ENCODE measurements at places on chromosomes 12 and 14.
A peak's percentile ranks its signal among the peaks of the same experiment; 100 is the strongest.

GRCh38 chr12:80937391-80938238, at the start of gene LIN7A:
Gene LIN7A, minus strand, starts transcription at chr12:80937934. Its CDS starts 212 bp downstream, at chr12:80937722.
- DNase-seq, result no peak

DNA sequence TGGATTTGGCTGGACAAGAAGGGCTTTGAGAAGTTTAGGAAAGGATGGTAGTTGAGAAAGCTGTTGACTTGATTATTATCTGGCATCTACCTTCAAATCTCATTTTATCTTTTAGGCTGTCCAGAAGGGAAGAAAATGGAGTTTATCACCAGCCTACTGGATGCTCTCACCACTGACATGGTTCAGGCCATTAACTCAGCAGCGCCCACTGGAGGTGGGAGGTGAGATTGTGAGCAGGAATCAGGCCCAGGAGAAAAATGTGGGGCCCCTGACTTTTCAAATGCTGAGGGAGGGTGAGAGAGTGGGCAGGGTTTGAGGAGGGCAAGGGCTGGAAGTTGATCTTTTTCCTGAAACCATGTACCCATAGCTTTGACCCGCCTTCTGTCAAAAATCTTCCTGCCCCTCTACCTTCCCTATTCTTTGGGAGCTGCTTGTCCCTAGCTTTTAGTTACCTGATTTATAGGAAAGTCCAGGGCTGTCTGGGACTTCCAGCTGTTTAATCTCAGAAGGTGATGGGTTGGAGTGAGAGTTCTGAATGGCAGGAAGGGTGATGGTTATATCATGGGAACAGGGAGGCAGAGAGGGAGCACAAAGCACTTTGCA, 134.2 kb downstream of the SMOC1 start:
- DNase-seq, result peak; percentile 35

- DNase-seq, result no peak
Observed at GRCh38 chr12:110316861-110317260, 35.8 kb downstream of the ATP2A2 start.

GRCh38 chr14:102530828-102531478, 21.4 kb upstream of the ANKRD9 start:
- DNase-seq, result no peak

GRCh38 chr12:103139876-103140275, 182.4 kb downstream of the ASCL1 start:
- no peak for DNase-seq

DNA sequence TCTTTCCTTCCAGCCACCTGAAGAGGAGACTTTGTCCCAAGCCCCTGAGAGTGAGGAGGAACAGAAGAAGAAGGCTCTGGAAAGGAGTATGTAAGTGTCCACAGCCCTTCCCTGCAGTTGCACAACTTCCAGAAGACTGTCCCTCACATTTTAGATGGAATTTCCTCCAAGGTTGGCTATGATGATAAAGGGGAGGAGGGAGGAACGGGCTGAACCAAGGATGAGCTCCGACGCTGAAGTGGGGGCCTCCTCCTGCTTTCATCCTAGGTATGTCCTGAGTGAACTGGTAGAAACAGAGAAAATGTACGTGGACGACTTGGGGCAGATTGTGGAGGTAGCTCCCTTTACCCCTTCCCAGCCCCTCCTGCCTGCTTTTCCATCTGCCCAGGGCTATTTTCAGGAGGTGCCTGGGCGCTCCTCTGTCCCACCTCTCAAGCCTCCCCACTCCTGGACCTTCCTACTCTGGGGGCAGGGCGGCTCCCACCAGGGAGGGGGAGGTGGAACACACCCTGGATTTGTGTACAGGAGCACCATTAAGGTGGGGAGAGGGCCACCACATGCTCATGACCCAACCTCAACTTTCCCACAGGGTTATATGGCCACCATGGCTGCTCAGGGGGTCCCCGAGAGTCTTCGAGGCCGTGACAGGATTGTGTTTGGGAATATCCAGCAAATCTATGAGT, 2.3 kb downstream of the ARHGEF25 start:
- no peak for DNase-seq

DNA sequence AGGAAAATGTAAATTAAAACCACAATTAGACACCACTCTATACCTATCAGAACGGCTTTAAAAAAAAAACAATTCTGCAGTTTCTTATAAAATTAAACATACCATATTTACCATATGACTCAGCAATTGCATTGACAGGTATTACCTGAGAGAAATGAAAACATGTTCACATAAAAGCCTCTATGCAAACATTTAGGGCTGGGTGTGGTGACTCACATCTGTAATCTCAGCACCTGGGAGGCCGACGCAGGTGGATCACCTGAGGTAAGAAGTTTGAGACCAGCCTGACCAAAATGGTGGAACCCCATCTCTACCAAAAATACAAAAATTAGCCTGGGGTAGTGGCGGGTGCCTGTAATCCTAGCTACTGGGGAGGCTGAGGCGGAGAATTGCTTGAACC, 41.1 kb downstream of the SPTB start:
- DNase-seq, result no peak

DNA sequence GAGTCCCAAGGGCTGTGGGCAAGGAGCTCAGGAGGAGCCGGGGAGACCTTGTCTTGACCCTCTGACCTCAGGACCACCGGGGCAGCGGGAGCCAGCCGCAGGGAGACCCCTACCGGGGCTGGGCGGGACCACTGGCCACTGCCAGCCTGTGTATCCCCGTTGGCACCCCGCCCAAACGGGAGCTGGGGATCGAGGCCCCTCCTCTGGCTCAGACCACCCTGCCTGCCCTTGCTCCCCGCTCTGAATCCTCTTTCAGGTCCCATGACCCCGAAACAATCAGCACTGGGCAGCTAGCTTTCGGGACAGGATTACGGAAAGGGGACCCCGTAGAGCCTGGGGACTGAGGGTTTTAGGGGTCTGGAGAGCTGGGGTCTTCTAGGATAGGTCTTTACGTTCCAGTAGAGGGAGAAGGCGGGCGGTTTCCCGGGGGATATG, 1.3 kb downstream of the GLI1 start:
- no peak for DNase-seq

DNA sequence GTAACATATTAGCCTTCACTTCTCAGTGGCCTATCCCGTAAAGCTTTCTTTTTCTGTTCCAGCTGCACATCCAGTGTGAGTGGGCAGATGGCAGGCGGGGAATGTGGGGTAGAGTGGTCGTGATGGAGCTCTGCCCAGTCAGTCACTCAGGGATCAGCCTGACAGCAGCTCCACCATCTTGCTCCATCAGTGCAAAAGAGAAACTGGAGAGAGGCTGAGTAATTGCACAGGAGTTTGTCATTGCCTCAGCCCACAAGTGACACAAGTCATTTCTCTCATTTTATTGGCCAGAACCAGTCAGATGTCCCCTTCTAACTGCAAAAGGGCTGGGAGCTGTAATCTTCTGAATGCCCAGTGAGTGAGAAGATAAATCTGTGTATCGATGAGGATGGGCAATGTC, 66.5 kb downstream of the ATP23 start:
- no peak for DNase-seq

DNA sequence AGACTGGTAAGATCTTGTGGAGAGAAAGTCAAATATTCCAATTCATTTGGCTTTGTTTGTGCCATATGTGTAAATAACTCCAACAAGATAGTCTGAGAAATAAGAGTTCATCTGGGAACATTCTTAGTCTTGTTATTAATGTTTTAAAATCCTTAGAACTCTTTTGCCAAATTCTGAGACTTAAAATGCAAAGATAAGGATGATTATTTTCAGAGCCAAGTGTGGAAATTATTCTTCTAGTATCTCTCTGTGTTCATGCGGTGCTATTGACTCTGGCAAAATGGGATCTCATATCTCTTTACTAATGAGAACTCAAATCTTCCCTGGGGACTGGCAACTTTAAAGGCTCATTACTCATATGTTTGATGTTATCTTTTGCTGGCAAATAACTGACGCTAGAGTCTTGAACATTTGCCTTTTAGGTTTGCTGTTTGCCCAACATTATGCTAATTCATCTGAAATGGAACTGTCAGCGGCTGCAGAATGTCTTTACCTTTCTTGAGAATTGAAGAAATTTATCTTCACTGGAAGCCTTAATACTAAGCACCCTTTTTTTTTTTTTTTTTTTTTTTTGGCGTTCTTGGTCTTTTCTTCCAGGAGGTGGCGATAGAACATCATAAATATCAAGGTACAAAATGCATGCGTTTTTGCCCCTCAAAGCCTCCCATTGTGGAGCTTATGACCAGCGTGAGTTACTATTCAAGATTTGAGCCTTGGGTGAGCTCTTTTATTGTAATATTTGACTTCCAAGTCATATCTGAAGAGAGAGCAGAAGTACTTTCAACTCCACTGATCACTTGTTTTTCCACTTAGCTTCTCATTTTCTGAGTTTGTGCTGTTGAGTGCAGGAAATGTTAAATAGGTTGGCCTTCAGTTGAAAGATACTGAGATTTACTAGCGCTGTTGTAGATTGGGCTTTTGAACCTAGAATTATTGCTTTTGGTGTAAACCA, 86.5 kb downstream of the CAND1 start:
- DNase-seq, result no peak

DNA sequence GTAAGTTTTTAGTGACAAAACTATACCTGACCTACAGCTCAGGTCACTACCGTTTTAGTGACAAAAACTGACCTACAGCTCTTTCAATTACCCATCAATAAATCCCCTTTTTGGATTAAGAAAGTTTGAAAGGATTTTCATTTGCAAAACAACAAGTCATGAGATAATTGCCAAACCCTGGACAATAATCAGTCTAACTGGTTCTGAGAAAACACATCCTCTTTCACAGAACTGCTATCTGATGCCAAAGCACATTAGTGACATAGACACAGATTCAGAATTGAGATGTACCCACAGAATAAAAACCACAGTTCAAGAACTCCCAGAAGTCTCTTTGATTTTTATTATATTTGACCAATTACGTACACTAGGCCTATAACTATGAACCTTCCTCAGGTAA, 126.0 kb upstream of the COCH start:
- DNase-seq, result no peak

DNA sequence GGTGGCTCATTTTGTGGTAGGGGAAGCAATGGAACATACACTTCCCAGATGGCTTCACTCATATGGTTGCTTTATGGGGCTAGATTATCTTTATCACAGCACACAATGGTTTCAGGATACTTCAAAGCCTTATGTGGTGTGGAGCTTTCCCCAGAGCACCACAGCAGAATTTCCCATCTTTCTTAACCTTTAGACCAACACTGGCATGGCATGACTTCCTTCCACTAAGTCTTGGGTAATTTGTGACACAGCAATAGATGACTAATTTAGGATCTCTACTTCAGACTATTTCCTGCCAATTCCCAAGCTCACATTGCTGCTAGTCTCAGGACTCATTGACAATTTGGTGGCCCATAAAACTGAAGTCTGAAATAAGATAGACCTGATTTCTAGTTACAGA, 36.9 kb upstream of the DCN start:
- DNase-seq, result no peak

GRCh38 chr14:23163830-23164229, 19.6 kb downstream of the SLC7A8 start:
- no peak for DNase-seq

GRCh38 chr14:36662543-36663403, 1.1 kb downstream of the PAX9 start:
- no peak for DNase-seq

DNA sequence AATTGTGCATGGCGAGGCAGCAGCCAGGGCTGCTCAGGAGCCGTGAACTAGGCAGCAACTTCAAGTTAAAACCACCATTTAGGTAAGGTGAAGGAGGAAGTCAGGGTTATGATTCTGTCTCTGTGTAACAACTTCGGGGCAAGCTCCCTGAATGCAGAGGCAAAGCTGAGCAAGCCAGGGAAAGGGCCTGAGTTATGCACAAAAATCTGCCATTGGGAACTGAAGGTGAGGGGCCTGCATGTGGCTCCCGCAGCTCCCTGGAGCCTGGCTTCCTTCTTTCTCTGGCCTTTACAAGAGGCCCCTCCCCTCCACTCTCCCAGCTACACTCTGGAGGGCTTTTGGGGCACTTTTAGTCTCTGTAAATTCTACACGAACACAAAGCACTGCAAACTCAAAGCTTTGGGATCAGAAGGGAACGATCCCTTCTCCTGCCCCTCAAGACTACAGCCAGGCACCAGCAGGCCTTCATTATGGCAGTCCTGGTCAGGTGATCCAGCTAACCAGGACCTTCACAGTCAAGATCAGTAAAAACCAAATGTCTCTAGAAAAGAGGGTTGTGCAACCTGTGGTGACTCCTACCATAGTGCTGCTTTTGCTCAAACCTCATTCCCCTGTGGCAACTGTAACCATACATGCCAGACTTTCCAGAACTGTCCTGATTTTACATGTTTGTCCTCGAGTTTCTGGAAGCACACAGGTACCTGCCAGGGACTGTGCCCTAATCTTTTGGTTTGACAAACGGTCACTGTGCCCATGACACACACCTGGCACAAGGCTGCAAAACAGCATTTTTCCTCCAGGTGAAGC, 67.2 kb upstream of the PTGR2 start:
- no peak for DNase-seq

DNA sequence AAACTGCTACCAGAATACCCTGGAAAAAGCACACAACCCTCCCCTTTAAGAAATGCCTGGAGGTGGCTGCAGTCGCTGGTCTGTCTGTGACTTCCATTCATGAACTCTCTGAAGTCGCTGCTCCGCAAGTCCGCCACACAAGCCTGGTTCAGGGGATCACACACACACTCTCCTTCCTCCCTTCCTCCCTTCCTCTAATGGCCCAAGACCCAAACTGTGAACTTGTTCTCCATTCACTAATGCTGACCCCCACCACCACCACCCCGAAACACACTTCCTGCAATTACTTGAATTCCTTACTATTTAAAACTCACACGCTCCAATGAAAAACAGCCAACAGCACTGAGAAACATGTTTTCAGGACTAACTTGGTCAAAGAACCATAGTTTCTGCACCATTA, 1.0 kb upstream of the LMO3 start:
- DNase-seq, result no peak

GRCh38 chr14:98965076-98965475, 306.9 kb downstream of the BCL11B start:
- no peak for DNase-seq

DNA sequence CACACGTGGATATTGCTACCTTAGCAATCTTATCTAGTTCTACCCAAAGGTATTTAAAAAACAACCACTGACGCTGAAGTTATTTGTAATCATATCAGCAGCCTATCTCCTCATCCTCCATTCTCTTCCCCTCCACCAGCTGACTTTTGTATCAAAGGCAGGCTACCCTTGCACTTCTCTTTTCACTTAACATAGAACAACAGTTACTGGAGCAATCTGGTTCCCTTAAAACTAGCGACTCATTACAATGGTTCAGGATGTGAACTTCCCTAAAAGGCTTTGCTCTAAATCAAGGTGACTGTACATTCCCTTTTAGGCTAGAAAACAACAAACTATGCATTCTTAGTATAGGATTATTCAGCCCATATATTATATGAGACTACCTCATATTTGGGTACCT, 404.7 kb downstream of the APAF1 start:
- no peak for DNase-seq

GRCh38 chr14:35553808-35554207, 19.8 kb downstream of the INSM2 start:
- no peak for DNase-seq

DNA sequence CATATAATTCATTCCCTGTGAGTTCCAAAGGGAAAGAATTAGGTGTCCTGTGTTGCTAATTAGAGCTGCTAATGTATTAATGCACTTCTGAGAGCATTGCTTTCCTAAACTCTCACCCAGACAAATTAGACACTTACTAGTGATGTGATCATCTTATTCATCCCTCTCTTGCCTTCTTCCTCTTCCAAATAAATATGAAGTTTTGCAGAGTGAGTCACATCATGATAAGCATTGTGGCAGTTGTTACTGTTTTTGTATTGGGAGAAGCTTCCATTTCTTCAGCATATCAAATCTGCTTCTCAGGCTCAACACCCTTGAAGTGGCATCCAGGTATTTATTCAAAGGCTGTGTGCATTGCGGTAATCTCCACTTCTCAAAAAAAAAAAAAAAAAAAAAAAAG, 37.3 kb upstream of the E2F7 start:
- DNase-seq, result no peak

GRCh38 chr12:124954771-124955170, 34.2 kb downstream of the DHX37 start:
- no peak for DNase-seq

Measured in stimulated activated CD4-positive, alpha-beta T cell treated with anti-CD3 and anti-CD28 coated beads, Interleukin-2, amount 100 ng/mL, for 24 hours (primary cell).